NCI-H510A treated with DMSO at 0.1 percent for 48 hours (cell line): ENCODE measurements at places on chromosomes 2 and 18.

DNA sequence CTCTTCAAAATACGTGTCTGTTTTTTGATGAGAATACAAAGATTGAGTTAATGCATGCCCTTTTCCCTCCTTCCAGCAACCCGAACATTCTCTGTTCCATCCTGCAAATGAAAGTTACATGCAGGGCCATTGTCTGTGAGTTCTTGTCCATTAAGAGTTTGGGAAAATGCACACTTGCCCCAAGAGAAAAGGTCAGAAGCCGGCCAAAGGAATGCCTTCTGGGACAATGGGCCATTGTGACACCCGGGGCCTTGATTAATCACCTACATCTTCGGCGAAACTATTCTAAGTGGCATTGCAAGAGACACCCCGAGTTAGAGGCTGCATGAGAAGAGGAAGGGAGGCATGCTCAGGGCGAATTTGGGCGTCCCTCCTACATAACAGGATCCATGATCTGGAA is 73.7 kb upstream of the COPS8 start:
- DNase-seq = no peak

GRCh38 chr18:29321561-29321960 is 1144.6 kb upstream of the CDH2 start:
- no peak for DNase-seq

GRCh38 chr2:38174131-38174530 is 98.2 kb upstream of the CYP1B1 start:
- DNase-seq = no peak

DNA sequence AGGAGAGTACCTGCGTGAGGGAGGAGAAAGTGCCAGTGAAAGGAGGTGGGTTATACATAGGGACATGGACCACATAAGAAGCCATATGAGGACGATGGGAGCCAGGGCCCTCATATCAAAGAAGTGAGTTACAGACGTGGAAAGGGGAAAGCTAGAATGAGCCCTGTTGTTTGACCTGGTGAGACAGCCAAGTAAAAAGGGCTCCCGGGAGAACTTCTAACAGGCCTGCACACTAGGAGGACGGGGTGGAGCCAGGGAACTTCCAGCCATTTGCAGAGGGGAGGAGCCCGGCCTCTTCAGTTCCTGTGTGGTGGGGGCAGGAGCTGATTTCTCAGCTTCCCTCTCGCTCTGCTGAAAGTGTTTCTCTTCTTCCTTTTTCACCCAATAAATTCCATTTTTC is 84.1 kb upstream of the SLC66A3 start:
- DNase-seq = peak; percentile 72

- DNase-seq = no peak
Observed at GRCh38 chr2:32976409-32977063, 29.8 kb downstream of the LTBP1 start.

DNA sequence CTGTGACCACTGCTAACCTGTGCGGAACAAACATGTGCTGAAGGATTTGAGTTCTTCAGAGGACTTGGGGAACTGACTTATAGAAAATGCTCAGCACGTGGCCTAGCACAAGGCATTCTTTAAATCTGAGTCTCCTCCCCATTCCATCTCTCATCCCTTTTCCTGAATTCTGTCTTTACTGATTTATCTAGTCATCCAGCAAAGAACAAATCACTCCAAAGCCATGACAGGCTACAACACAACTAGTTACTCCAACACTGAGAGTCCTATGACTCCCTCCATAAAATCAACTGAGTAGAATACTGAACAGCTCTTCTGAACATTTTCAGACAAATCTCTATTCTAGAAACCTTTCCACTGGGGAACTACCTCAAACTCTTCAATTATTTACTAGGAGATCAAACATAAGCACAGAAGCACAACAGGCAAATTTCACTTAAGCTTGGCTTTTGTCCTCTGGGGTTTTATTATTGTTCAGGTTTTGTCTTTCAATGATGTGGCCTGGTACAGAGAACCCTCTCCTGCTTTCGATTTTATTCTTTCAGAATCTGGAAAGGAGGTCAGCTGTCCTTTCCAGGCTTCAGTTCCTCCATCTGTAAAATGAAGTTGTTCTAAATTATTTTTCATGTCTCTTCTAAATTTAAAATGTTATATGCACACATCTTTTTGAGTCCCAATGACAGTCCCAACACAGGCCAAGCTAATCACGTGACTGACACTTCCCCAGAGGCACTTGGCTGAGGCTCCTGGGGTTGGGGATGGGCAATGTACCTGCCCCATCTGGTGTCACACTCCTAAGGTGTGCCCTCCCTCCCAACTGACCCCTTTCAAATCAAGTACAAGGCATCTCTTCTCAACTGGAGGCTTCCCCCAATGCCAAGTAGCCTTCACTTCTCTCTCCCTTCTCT is 31.8 kb downstream of the RNU4ATAC start:
- DNase-seq = no peak

DNA sequence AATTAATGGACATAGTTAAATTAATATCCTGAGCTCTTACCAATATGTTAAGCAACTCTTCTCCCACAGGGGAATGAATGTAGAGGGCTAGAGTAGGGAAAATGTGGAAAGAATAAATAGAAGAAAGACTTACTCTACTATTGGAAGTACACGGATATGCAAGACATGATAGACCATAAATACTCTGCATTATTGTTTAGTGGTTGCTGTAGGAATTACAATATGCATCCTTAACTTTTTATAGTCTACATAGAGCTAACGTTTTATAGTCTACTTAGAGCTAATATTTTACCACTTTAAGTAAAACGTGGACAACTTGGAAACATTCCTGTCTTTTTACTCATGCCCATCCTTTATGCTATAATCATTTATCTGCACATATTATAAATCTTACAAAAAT is 163.8 kb upstream of the GALNT5 start:
- no peak for DNase-seq

- DNase-seq = no peak
Observed at GRCh38 chr18:55219823-55220222, 260.6 kb upstream of the CCDC68 start.

- DNase-seq = no peak
Observed at GRCh38 chr2:84838434-84839145, 42.3 kb downstream of the TRABD2A start.

DNA sequence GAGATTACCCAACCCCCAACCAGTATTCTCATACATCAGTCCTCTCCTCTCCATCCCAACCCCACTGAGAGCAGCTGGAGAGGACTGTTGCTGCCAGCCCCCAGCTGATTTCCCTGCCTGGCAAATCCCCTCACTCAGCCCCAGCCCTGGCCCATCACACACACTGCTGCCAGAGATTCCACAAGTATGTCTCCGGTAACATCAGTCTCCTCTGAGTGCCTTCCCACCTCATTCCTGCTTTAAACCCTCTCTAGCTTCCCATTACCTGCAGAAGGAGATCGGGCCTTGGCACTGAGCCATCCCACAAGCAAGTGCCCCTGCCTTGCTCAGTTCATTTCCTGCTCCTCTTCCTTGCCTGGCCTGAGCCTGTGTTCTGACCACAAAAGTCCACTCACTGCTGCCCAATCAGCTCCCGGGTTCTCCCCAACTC is 50.6 kb upstream of the ZFP36L2 start:
- DNase-seq = peak; percentile 54

GRCh38 chr2:32135409-32135808 is 30.3 kb upstream of the SLC30A6 start:
- peak; percentile 4 for DNase-seq

DNA sequence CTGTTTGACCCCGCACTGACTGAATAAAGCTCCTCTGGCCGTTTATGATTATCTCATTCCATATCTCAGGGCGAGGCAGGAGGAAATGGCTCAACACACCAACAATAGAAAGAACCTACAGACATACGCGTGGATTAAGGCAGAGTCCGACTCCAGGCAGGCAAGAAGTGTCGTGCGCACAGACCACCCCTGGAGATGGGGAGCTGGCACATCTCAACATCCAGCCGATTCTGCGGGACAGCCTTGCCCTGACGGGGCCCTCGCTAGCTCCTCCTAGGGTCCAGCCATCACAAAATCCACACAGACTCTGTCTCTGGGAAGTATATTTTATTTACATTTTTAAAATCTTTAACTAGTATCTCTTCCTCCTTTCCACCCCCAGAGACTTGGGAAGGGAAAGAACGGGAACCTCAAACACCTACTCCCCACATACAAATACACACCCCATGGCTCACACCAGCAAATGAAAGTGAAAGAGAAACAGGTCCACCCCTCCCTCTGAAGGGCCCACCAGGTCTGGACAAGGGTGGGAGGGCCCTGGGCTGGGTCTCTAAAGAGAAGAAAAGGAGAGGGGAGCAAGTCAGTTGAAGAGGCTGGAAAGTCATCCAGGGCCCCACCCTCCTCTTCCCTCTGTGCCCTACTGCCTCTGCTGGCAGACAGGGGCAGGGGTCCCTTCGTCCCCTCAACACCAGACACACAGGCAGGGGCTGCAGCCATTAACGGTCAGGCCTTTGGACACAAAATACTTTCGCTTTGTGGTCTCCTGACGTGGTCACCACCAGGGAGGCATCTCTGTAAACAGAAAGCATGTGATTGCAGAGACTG is 3.2 kb downstream of the GPBAR1 start:
- no peak for DNase-seq

- DNase-seq = no peak
Observed at GRCh38 chr2:196074631-196075030, 6.0 kb upstream of the DNAH7 start.

GRCh38 chr2:26847655-26848335 is at the start of gene DPYSL5:
DPYSL5 (plus strand) TSS chr2:26848132; CDS start chr2:26898500, 50,368 bp downstream.
- peak; percentile 82 for DNase-seq

- no peak for DNase-seq
Observed at GRCh38 chr2:257429-257828, 6.4 kb downstream of the SH3YL1 start.

DNA sequence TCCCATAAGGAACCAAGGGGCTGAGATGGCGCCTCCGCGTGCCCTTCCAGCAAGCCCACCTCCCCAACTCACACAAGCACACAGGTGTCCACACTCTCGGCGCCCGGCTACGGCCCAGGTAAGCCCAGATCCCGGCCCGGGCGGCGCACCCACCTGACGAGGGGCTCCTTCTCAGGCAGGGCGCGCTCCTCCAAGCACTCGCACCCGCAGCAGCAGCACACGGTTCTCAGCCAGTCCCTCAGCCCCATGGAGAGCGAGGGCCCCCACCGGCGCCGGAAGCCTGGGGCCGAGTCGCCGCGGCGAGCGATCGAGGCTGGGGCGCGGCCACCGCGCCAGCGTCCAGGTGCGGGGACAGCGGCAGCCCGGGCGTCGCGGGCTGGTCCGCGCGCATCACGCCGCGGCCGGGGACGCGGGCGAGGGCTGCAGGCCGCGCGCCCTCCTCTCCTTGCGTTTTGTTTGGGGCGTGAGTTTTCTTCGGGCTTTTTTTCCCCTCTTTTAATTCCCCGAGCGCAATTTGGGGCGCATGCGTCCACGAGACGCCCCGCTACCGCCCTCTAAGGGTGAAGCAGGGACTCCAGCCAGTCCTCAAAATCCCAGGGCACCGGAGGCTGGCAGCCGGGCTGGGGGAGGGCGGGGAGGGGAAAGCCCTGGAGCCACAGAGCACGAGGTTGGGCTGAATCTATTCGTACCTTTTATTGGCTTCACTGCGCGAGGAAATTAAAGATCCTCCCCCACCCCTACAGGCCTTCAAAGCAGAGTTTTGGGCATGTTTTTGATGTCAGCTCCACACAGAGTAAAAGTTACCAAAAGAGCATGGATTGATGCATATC is at the start of gene MREG:
TSS of gene MREG (minus strand) at position 472 of the 830 bp plus-strand sequence. CDS start at position 248, 224 bp downstream.
- DNase-seq = peak; percentile 81

DNA sequence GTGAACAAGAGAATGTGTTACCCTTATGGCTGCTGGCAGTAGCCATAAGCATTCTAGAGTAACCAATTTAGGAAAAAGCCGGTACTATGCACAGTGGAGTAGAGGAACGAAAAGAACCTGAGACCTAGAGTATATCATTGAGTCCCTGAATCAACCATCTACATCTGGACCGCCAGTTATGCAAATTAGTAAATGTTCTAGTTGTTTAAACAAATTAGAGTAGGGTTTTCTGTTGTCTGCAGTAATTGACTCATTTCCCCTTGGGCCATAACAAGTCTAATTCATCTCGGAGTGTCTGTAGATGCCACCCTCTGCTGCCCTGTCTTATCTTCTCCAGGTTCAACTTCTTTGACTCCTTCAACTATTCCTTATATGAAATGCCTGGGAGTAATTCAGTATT is 60.1 kb upstream of the CAPN13 start:
- no peak for DNase-seq

- peak; percentile 72 for DNase-seq
Observed at GRCh38 chr2:39730685-39731302, 48.3 kb downstream of the THUMPD2 start.

DNA sequence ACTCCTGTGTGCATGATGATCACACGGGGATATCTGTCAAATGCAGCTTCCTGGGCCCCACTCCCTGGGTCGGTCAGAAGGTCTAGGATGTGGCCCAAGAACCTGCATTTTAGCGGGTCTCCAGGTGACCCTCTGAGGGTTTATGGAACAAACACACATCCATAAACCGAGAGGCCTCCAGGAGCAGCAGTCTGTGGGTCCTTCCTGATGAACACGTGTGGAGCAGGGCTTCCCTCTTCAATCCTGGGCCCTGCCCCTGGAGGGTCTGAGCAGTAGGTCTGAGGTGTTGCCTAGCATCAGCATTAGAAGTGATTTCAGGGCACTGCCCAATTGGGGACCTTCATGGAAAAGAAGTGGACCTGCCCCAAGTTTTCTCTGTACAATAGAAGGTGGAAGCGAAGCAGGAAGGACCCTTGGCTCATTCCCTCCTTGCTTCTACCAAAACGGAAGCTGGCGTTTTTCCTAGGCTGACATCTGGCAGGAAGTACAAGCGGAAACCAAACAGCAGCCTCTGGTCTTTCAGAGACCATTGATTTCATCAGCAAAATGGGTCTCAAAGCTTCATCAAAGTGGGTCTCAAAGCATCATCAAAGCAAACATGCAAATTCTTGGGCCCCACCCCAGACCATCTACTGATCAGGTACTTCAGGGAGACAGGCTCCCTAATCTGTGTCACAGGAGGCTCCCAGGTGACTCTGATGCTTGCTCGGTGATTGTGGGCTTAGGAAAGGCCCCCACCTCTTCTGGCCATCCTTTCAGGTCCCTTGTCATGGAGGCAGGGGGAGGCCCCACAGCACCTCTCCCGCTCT is 30.7 kb downstream of the INO80C start:
- DNase-seq = no peak

- no peak for DNase-seq
Observed at GRCh38 chr2:60439219-60439974, 114.1 kb downstream of the BCL11A start.

- DNase-seq = no peak
Observed at GRCh38 chr18:32459361-32460101, 11.2 kb downstream of the GAREM1 start.

DNA sequence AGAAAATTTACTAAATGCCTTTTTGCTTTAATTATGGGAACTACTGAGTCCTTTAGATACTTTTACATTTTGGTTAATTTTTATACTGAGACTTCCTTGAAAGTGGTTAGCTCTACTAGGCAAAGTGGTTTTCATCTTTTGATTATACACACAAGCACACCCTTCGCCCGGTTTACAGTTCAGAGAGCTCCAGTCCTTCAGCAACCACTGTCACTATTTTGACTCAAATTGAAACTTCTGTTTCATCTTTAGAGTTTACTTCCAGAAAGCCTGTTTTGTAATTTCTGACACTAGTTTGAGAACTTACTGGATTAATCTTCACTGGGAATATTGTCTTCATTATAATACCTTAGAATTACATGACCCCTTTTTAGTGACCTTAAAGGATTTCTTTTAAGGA is 140.3 kb upstream of the FOSL2 start:
- DNase-seq = no peak
